ENCODE measurements at places on chromosomes 13 and 19.
A peak's percentile ranks its signal among the peaks of the same experiment; 100 is the strongest.

- DNase-seq, result no peak
Observed at GRCh38 chr13:87459419-87459818, 211.8 kb upstream of the SLITRK5 start.

GRCh38 chr13:21723807-21724505 is 53.1 kb downstream of the FGF9 start:
- DNase-seq, result no peak

DNA sequence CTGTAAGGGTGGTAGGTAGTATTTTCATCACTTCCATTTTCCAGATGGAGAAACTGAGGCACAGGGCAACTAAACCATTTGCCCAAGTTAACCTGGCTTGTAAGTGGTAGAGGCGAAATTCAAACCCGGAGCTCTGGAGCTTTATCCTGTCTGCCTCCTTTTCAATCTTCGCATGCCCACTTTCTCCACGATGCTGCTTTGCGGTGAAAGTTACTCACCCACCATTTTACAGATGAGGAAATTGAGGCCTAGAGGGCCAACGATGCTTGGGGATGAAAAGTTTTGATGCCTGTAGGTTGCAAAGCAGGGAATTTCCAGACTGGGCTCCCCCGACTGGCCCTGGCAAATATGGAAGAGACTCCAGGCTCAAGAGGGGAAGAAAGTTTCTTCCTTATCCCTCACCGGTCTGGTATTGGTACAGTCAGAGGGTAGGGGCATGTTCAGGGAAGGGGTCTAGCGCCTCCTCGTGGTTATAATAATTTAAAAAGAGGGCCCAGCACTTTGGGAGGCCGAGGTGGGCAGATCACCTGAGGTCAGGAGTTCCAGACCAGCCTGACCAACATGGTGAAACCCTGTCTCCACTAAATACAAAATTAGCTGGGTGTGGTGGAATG is 1.9 kb upstream of the SH2D3A start:
- DNase-seq, result no peak

- no peak for DNase-seq
Observed at GRCh38 chr19:47005164-47005641, 14.4 kb upstream of the NPAS1 start.

- no peak for DNase-seq
Observed at GRCh38 chr13:37995092-37995491, 125.5 kb upstream of the TRPC4 start.

GRCh38 chr13:100115693-100116254 is 26.9 kb downstream of the PCCA start:
- DNase-seq, result no peak

- DNase-seq, result no peak
Observed at GRCh38 chr19:41792513-41793413, 3.6 kb upstream of the CEACAM3 start.

DNA sequence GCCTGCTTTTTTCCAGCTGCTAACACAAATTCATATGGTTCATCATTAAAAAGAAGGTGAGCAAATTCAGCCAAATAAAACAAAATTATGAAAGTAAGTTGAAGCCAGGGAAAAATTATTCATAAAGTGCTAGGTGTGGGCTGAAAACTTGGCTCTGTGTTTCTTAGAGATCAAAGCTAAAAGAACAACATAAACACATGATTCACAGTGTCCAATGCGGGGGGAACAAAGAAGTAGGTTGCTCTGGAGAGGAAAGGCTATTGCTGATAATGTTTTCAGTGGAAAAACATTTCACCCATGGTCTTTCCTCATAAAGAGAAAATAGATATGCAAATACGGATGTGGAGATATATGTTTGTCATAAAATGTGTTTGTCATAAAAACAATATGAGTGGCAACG is 1691.5 kb upstream of the SLC10A2 start:
- DNase-seq, result no peak

DNA sequence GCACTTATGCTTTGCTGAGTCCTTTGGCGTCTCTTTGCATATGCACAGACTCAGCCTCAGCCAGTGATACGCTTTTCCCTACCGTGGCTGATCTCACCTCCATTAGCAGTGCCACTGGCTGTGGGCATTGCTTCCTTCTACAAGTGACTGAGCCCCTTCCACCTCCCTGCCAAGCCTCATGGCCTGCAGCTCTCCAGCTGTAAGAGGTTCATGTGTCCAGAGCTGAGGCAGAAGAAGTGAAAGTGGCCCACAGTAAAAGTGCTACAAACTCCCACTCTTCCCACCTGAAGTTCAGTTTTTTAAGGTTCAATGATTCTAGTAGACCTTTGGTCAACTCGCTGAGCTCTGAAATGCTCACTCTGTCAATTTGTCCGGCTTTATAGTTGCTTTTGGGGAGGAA is 44.7 kb downstream of the SMARCA4 start:
- DNase-seq, result no peak

- DNase-seq, result no peak
Observed at GRCh38 chr13:54004026-54004699, 975.5 kb downstream of the OLFM4 start.

DNA sequence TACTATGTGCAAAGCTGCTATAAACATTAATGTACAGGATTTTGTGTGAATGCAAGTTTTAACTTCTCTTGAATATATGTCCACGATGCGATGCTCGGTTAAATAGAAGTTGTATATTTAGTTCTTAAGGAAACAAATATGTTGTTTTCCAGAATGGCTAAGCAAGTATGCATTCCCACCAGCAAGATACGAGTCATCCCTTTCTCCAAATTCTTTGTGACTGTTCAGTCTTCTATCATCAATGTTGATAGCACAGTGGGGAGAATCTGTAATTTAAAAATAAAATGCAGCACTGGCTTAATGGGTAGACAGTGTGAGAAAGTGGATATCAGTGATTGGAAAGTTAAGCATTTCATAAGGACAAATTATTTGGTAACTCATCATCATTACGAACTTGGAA is 1340.8 kb downstream of the PCDH9 start:
- no peak for DNase-seq

- no peak for DNase-seq
Observed at GRCh38 chr13:105679838-105680237, 855.6 kb downstream of the EFNB2 start.

GRCh38 chr13:106473154-106473553 is 62.3 kb downstream of the EFNB2 start:
- DNase-seq, result no peak

GRCh38 chr13:90375851-90376250 is 971.6 kb upstream of the MIR17HG start:
- no peak for DNase-seq

GRCh38 chr19:19059018-19059836 is 4.6 kb upstream of the SLC25A42 start:
- no peak for DNase-seq

DNA sequence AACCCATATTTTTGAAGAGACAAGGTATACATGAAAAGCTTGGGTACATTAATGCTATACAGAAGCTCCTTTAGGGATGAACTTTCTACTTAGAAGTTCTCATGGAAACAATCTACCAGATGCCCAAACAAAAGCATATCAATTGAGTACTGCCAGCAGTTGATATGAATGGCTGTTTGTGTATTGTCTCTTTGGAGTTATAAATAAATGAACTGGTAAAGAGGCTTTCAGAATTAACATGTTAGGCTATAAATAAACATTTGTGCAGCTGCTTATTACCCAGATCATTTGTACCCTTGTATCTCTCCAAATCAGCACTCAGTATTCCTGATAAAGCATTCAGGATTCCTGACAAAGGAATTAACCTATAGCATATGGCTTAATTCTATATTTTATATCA is 418.9 kb downstream of the FGF14 start:
- no peak for DNase-seq

- DNase-seq, result peak; percentile 1
Observed at GRCh38 chr13:37148501-37148900, 43.0 kb upstream of the CSNK1A1L start.

DNA sequence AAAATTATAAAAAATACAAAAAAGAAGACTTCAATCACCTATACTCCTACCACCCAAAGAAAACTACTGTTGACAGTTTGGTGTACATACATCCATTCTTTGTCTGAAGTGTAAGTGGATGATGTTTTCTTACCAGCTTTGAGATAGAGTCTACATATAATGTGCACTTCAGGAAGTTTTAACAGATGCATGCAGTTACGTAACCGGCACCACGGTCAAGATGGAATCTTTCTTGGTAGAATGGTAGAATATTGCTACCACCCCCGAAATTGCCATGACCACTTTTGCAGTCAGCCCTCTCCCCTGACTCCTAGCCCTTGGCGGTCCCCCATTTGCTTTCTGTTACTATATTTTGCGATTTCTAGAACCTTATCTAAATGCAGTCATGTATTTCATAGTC is 1.4 kb downstream of the CUL4A start:
- DNase-seq, result no peak

GRCh38 chr19:10830370-10830769 is 5.6 kb downstream of the TMED1 start:
- DNase-seq, result no peak

DNA sequence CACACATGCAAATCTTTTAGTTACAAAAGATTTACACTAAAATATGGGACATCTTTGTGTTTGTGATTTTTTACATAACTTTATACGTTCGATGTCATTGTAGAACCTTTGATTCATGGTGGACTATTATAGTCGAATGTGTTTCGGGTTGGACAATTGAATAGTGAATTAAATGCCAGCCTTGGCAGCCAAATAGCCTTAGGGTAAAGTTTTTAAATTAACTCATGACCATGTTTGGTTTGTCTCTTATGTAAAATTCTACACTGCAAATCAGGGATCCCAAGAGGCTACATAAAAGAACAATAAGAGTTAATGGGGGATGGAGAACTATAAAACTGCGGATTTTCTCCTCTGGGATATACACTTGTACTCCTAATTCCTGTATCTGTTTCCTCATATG is 1735.6 kb upstream of the SPRY2 start:
- DNase-seq, result no peak

GRCh38 chr13:47067306-47067705 is 170.5 kb upstream of the HTR2A start:
- DNase-seq, result no peak

GRCh38 chr19:610801-611480 is 21.3 kb downstream of the HCN2 start:
- DNase-seq, result no peak

- DNase-seq, result no peak
Observed at GRCh38 chr13:45047394-45048310, 58.3 kb downstream of the GPALPP1 start.

GRCh38 chr13:110590577-110590976 is 24.8 kb upstream of the NAXD start:
- DNase-seq, result no peak

DNA sequence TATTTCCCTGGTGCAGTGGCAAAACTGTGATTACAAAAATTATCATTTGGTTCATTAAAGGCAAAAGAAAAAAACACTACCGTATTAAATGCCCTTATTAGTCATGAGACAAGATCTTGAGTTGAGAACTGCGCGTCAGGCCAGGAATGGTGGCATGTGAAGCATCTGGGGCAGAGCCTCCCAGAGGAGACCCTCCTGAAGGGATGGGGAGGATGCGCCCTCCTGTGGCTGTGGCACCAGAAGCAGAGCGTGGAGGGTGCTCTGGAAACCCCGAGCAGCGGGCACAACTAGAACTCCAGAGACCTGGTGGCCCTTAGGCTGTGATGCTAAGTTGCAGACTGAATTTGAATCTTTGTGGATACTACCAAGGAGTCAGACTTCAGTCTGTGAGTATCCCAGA is 11.5 kb downstream of the CUL4A start:
- DNase-seq, result no peak

DNA sequence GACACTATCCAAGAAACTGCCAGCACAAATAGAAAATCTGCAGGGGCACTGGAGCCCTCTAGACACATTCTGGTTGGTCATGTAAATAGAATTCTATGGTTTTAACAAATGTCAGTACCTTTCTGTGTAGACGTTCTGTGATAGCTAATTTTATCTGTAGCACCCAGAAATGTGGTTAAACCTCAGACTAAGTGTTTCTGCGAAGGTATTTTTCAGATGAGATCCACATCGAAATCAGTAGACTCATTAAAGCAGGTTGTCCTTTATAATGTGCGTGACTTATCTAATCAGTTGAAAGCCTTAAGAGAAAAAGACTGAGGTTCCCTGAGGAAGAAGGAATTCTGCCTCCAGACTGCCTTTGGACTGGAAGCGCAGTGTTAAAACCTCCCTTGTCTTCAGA is 922.9 kb downstream of the EFNB2 start:
- no peak for DNase-seq

GRCh38 chr19:2275588-2276428 is 6.2 kb downstream of the PEAK3 start:
- DNase-seq, result no peak

- no peak for DNase-seq
Observed at GRCh38 chr13:49877629-49878218, 58.4 kb downstream of the SPRYD7 start.

- DNase-seq, result no peak
Observed at GRCh38 chr19:411723-412355, 2.9 kb upstream of the C2CD4C start.

DNA sequence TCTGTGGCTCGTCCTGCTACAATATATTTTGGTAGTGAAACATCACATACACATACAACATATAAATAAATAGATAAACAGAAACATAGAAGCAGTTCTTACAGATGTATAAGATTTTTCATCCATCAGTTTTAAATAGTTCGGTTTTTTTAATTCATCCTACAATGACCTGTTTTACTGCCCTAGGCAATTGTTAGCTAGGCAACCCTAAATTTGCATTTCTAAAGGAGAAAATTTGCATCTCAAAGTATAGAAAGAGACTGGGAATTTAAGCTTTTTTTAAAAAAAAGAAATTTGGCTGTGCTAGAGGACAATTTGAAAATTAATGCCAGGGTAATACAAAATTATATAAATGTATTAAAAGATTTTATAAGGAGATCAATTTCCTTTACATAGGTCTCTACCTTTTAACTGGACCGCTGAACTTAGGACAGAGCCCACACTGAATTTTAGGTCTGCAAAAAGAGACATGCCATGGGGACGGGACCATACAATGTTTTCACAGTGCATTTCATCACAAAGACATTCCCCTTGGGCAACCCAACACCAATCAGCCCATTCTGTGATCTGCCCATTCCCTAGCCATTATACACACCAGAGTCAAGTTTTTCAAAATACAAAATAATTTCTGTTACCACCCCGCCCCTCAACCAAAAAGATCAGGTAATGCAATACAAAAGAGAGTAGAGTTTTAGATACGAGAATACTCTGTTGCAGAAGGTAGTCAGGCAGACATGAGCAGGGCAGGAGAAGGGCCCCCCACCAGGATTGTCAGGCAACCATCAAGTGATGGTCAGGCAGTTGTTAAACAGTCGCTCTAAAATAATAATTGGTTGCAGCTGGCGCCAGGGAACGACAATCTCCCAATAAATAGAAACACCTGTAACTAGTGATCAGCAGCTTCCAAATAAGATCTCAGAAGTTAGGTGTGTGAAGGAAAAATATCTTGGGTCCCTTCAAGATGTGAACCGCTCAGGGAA is 299.7 kb upstream of the SGCG start:
- DNase-seq, result no peak
